Cardiac muscle cell (in vitro differentiated cells and primary cell): ENCODE measurements at places on chromosomes 5 and 9. TPM values are rescaled to one million over a fixed set of nuclear protein-coding genes. Genes with fewer than 3 reads are reported as not detected.
A peak's percentile ranks its signal among the peaks of the same experiment; 100 is the strongest.

The OR13F1 gene
- not detected in 2 replicates for total RNA-seq

GRCh38 chr9:24765025-24765756 is 219.5 kb upstream of the IZUMO3 start:
- H3K36me3 ChIP-seq = no peaks in the 10 kb centered on the region
- no peak overlapping the region for H3K27ac ChIP-seq
- H3K4me1 ChIP-seq = no peaks in the 10 kb centered on the region
- H3K4me3 ChIP-seq = no peak overlapping the region
- no peaks in the 10 kb centered on the region for H3K27me3 ChIP-seq

The SARDH gene
- 10.8 and 16.9 TPM in 2 replicates for total RNA-seq

The AIF1L gene
- total RNA-seq = 14.2 and 14.3 TPM in 2 replicates

DNA sequence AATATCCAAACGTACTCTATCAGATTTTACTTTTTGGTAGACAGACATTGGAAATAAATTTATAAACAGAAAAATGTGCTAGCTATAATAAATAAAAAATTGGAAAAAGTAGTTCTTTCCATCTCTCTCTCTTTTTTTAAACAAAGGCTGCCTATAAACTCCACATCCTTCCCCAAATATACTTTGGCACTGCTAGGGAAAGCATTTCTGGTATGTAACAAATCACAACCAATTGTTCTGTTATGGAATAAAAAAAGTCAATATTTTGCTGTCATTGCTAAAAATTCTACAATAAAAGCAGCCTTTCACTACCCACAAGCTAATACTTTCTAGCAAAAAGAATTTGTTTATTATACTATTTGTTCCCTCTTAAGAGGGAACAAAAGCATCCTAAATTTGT is 169.2 kb upstream of the TARS1 start:
- H3K4me1 ChIP-seq = no peaks in the 10 kb centered on the region
- peak; percentile 13 for DNase-seq
- no peaks in the 10 kb centered on the region for H3K27me3 ChIP-seq
- H3K36me3 ChIP-seq = no peaks in the 10 kb centered on the region

- no peak for DNase-seq
- no peaks in the 10 kb centered on the region for H3K27me3 ChIP-seq
- H3K36me3 ChIP-seq = no peaks in the 10 kb centered on the region
- no peak overlapping the region for H3K27ac ChIP-seq
These were observed 9.7 kb upstream of the SPRY4 start for GRCh38 chr5:142334538-142334937.
